ENCODE measurements at places on chromosomes 2 and 18.
A peak's percentile ranks its signal among the peaks of the same experiment; 100 is the strongest.

GRCh38 chr2:63544017-63544627 lies 44.2 kb downstream of the WDPCP start:
- no peak for DNase-seq

- no peak for DNase-seq
Measured at GRCh38 chr2:30721241-30721640, 86.0 kb downstream of the CAPN13 start.

DNA sequence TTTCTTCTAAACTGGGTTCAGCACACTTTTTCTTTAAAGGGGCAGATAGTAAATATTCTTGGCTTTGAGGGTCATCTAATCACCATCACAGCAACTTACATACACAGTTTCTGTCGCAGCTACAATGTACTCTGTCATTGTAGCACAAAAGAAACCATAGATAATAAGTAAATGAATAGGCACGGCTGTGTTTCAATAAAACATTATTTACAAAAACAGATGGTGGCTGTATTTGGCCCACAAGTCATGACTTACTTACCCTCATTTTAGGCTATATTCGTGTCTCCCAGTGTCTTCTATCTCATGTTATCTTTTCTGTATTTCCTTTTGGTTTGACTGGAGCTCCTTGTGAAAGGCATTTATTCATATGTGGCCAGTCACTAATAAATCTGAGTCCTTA lies 168.3 kb downstream of the MAP2 start:
- DNase-seq: no peak

DNA sequence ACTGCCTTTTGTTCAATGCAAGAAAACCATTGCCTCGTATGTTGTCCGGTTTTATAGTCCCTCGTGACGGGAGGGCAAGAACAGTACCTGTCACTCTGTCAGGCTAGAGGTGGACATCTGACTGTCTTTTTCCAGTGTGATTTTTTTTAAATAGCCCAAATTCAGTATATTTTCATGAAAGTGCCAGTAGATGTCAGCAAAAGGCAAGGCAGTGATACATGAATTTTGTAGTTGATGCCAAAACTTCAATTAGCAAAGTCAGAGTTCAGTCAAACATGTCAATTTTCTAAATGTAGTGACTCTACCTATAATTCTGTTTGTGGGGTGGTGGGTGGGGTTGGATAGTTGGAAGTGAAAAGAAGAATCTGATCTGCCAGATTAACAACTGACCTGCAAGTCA lies 296.0 kb upstream of the MC4R start:
- DNase-seq: no peak

GRCh38 chr18:26307161-26307773 lies 81.0 kb downstream of the TAF4B start:
- DNase-seq: peak; percentile 55
